ENCODE measurements at places on chromosomes 12 and 14.

DNA sequence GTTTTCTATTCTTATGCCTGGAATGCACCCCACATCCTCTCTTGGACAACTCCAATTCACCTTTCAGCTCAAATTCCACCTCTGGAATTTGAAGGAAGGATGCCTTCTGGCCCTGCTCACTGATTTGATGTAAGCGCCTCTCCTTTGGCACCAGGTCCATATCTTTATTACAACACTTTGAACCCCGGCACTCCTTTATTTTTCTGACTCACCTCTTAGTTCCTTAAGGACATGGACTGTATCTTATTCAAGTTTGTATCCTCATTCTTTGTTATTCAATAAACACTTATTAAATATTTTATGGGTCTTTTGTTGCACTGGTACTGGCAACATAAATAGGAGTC lies 3.1 kb downstream of the GALC start:
- DNase-seq, result no peak

DNA sequence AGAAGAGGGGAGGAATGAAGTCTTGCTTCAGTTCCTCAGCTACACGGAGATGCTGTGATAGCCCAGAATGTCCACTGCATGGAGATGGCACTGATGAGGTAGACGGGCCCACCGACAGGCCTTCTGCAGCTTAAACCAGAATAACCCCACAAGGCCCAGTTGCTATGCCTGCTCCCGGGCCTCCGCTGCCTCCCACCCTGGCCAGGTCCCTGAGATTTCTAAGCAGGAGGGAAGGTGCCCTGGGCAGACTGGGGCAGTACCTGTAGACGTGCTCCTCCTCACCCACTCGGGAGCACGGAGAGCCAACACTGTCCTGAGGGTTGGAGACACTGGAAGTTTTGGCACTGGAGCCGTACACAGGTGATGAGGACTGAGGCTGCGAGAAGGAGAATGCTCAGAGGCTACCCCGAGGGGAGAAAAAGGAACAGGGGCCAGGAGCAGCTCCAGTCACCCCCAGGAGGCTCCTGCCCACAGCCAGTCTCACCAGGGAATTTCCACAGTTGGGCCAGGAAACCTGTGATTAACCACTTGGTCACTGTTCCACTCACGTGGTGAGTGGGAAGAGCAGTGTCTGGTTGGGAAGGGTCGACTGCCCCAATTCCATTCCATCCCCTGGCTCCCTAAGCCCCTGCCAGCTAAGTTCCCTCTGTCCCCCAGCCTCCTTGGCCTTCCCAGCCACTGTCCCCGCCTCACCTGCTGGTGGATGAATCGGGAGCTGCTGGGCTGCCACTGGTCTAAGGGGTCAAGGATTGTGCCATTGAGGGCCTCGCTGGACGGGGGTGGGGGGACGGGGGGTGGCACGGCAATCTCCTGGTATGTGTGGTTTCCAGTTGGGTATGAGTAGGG lies 22.8 kb upstream of the RPLP0 start:
- DNase-seq, result no peak

DNA sequence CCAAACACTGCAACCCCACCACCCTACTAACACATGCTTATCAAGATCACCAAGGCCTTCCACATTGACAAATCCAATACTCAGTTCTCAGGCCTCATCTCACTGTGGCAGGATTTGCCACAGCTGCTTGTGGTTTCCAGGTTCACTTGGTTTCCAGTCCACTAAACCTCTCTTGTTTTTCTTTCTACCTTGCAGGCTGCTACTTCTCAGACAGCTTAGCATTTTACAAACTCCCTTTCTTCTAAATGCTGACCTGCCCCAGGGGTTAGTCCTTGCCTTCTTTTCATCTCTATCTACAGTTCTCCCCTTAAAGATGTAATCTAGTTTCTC lies 84.1 kb downstream of the BCAT1 start:
- DNase-seq, result no peak

DNA sequence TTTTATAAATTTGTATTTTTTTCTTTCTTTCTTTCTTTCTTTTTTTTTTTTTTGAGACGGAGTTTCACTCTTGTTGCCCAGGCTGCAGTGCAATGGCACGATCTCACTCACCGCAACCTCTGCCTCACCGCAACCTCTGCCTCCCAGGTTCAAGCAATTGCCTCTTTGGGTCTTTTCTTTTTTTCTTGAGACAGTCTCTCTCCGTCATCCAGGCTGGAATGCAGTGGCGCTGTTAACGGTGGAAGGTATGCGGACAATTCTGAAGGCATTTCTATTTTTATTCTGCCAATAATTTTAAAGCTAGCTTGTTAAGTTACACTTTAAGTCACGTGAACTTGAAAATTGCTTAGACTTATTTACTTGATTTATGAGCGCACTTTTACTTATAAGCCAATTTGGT lies 8.8 kb upstream of the PHC1 start:
- no peak for DNase-seq

DNA sequence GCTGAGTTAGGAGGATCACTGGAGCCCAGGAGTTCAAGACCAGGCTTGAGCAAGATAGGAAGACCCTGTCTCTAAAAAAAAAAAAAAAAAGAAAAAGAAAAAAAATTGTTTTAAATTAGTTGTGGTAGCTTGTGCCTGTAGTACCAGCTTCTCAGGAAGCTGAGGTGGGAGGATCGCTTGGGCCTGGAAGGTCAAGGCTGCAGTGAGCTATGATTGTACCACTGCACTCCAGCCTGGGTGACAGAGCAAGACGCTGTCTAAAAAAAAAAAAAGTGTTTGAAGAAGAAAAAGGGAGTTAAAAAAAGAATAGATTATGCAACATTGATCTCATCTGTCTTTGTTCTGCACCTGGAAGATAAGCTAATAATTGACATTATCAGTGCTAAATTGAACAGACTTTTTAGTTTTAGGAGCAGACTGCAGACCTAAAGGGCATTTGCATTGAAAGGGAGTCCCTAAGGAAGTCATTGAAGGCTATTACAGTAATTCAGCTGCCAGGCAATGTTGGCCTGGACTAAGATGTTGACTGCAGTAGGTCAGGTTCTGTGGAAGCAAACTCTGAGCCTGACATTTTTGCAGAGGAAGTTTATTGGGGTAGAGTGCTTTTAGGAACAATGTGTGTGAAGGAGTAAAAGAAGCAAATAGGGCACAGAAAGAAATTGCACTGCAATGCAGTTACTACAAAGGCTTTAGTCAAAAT lies 215.8 kb downstream of the PCNX1 start:
- no peak for DNase-seq

GRCh38 chr14:82180139-82180538 lies 646.5 kb upstream of the SEL1L start:
- DNase-seq, result no peak

- no peak for DNase-seq
Observed at GRCh38 chr12:121427556-121428050, 27.7 kb downstream of the RNF34 start.

- no peak for DNase-seq
Observed at GRCh38 chr12:57010627-57011247, 4.4 kb upstream of the ZBTB39 start.

DNA sequence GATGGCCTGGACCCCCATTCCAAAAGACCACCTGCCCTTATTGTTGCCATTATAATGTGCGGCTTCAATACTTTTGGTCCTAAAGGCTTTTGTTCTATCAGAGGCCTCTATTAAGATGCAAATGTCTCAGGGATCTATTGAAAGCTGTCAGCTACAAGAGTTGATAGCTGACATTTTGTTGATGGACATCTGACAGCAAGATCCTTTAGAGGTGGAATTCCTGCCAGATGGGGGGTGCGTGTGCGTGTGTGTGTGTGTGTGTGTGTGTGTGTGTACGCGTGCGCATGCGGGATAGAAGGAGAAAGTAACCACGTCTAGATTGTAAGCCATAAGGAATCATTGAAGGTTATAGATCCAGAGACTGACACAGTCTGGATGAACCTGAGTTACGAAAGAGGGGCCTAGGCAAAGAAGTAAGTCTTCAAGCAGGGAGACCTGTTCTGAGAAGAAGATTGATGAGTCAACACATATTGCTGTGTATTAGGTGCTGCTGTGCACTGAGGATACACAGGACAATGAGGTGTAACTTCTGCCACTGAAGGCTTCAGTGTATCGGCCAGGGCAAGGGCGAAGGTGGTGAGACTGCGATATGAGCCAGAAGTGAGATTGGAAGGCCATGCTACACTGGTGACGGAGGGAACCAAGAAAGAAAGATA lies 89.2 kb downstream of the PRMT8 start:
- DNase-seq, result no peak

GRCh38 chr14:51419685-51420084 lies 179.6 kb downstream of the TMX1 start:
- DNase-seq, result peak; percentile 37

DNA sequence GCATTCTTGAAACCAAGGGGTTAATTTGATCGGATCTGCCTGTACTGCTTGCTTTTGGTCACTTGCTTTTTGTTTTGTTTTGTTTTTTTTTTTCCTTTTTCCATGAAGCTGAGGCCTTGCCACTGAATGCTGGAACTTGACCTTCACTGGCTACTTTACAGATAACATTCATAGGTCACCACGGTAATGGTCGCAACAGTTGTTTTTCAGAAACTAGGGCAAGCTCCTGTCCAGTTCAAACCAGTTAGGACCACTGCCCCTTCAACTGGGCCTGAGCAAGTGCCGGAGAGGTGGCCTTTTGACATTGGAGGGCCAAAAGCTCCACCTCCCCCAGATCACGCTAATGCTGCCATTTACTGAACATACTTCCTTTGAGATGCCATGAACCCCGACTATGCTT lies 147.6 kb downstream of the FOXN3 start:
- DNase-seq, result no peak

DNA sequence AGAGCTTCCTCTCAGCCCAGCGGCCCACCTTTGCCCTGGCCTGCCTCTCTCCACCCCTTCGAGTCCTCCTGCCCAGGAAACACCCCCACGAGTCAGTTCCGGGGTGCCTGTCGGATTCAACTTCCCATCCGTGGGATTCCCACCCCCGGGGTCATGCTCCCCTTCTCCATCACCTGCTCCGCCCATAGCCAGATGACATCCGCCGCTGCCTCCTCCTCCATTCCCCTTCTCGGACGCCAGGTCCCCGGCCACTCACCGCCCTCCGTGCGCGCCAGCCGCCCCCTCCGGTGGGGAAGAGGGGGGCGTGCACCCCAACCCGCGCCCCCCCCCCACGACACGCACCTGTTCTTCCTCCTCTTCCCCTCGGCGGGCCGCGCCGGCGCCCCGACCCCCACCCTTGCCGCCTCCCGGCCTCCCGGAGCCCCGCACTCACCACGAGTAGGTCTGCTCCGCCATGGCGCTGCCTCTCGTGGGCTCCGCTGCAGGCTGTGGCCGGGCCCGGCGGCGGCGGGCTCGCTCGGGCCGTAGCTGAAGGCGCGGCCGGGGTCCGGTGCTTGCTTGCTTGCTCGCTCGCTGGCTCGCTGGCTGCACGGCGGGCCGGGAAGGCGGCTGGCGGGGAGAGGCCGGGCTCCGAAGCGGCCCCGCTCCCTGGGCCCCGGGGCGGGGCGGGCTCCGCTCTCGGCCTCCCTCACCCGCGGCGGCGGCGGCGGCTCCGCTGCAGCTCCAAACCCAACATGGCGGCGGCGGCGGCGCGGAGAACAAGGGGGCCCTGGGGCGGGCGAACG lies 554 bp downstream of the SPPL3 start:
- peak; percentile 66 for DNase-seq

DNA sequence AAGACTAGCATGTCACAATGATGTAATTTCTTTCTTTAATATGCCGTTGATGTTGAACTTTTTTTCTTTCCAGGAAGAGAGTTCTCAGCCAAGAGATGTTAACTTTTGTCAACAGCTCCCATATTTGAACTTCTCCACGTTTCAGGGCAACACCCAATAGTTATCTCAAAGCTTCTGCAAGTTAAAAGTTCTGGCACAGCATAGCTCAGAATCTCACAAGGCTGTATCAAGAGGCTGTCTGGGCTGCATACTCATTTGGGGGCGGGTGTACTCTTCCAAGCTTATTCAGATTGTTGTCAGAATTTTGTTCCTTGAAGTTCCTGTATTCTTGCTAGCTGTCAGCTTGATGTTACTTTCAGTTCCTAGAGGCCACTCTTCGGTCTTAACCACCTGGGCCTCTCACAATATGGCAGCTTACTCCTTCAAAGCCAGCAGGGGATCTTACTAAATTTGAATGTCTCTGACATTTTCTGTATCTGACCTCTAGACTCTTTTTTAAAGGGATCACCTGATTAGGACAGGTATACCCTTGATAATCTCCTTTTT lies 38.9 kb downstream of the KCNC2 start:
- no peak for DNase-seq

DNA sequence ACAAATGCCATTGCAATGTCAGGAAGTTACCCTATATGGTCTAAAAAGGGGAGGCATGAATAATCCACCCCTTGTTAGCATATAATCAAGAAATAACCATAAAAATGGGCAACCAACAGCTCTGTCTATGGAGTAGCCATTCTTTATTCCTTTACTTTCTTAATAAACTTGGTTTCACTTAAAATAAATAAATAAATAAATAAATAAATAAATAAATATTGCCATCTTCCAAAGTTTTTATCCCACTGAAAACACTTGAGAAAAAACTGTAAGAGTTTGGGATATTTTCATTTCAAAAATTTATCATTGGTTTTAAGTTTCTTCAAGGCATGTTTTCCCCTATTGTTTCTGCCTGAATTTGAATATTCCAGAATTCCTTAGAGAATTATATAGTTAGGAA lies 89.8 kb downstream of the SYT10 start:
- DNase-seq, result no peak

GRCh38 chr14:104507443-104507842 lies 72.1 kb upstream of the C14orf180 start:
- DNase-seq, result no peak

DNA sequence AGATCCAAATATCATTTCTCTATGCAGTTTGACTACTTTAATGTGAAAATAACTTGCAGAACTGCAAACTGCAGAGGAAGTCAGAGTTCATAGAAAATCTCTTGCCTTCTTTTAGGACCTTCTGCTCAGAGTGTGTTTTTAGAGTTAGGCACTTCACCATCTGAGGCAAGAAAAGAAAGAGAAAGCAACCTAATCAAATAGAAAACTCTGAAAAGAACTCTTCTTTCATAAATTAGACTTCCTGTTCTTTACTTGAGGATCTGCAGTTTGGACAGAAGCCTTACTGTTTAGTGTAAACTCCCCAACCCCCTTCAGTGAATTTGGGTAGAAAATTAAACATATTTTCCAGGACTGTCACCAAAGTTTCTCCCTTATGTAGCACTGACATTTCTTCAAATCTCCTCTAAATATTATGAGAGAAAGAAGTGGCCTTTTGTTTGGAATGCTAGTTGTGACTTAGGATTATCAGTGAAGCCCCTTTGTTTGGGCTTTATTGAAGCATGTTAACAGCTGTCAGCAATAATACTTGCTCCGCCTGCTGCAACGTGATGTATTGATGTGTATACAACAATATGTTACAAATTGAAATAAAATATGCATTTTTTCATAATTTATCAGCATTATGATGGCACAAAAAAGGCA lies 99.5 kb downstream of the PDZRN4 start:
- no peak for DNase-seq

DNA sequence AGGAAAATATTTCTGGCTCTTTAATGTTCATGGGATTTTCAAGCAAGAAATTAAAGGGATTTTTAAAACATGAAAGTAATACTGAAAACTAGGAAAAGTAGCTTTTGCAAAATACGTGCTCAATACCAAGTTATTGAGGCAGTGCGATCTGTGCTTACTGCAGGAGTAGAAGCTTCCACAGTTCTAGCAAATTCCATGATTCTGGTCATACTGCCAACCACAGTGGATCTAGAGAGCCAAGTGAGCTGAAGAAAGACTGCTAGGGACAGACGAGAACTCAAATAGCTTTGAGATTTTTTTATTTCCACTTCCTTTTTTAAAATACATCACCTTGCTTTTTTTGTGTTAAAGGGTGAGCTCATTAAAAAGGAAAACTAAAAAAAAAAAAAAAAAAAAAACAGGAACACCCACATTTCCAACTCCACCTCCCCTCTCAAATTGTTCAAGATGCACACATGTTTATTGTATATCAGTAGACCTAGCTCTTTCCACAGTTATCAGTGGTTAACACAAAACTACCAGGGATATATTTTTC lies 26.2 kb downstream of the EGLN3 start:
- DNase-seq, result no peak

Measured in T-helper 1 cell (primary cell).